ENCODE measurements at places on chromosomes 6 and 20.

DNA sequence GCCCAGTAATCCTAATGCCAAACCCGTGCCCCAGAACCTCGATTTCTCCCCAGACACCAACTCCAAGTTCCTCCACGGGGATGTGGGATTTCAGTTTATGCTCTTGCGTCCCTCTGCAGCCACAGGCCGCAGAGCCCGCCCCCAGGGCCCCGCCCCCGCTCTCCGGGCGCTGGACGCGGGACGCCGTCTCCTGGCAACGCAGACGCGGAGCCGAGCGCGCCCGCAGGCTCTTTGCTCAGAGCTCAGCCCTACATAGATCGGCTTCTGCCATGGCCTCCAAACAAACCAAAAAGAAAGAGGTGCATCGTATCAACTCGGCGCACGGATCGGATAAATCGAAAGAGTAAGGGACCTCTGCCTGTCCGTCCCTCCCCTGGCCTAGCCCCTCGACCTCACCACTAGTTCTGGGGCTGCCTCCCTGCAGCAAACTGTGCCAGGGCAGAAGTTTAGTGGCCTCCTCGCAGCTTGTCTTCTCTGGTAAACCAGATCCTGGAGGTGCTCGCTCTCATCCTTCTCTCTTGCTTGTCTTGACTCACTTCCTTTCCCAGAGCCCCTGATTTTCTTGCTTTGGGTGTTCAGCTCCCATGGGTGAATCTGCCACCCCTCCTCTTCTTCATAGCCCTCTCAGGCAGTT is at the start of gene ADGB:
ADGB (plus strand) TSS at position 201 of the 634 bp plus-strand sequence; CDS start at position 270, 69 bp downstream.
- peak; percentile 83 for DNase-seq

- DNase-seq: no peak
Observed at GRCh38 chr6:154319231-154319858, 37.3 kb downstream of the IPCEF1 start.

GRCh38 chr20:59571551-59572314 is 32.6 kb upstream of the PHACTR3 start:
- peak; percentile 90 for DNase-seq

DNA sequence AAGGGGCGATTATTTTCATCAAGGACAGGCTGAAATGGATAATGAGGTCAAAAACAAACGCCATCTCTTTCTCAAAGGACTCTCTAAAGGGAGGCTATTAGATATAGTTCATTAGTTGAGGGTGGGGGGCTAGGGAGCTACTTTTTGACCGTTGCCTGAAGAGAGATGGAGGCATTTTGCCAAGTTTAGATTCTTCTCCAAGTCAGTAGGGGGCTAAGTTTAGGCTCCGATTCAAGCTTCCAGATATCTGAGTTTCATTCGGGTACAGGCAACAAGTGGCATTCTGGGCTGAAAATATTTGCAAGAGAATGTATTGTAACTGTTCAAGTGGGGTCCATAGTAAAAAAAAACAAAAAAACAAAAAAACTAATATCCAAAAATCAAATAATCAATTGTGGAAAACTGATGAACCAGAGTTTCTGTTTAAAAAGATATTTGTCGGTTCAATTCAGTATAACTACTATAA is 43.4 kb upstream of the PIM1 start:
- no peak for DNase-seq

DNA sequence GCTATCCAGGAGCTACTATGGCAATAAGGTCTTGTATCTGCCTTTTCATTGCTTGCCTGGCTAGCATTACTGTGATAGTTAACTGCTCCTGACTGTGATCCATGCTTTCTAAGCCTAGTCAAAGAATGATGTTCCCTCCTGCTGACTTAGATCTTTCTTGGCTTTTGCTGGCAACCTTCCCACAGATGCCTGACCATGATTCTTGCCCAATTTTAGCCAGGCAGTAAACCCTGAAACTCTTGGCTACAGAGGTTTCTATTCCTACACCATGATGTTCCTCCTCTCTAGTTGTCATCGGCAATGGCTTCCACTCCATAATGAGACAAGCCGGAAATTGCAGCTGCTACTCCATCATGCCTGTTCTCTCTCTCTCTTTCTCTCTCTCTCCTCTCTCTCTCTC is 238.1 kb downstream of the HAO1 start:
- DNase-seq: no peak

DNA sequence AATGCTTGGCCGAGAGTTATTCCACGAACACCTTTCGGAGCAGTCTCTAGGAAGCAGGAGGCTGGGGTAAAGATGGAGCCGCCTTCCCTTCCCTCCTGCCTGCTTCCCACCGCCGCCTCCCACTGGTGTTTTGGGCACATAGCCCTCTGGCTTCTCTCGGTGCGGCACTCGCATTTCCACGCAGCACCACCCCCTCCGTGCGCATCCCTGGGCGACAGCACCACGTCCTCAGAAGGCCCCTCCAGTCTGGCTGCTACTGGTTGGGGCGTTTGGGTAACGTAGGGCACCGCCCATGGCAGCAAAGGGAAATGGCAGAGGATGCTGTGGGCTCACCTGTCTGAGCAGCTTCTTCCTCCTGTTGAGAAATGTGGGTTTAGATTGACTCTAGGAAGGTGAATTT is 2.4 kb downstream of the COL20A1 start:
- DNase-seq: no peak

- no peak for DNase-seq
Observed at GRCh38 chr6:162973151-162973872, 245.5 kb downstream of the PACRG start.

DNA sequence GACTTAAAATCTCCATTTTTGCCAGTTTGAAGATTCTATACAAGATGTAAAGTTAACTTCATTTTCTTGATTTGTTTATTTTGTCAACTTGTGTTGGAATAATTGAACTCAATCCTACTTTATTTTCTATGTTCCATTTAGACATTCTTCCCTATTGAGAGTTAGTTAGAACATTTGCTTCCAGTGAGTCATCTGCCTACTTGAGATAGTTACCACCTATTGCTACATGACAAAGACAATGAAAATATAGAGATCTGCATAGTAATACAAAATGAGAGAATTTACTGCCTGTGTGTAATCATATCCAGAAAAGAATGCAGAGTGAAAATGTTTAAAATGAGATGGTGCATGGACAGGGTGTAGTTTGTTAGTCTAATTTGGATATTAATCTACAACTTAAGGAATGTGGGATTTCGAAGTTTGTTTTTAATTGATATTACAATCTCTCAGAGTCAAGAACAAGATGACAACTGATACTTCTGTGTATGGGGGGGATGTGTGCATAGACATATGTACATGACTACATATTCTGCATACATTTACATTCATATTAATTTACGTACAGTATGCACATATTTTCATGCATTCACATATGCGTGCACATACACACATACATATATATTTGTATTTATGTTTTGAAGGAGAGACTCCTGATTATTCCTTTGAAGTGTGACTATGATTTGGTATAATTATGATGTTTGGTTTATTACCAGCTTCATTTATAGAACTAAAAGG is 420.1 kb downstream of the NKAIN2 start:
- no peak for DNase-seq

- no peak for DNase-seq
Observed at GRCh38 chr6:104349191-104349590, 510.5 kb downstream of the HACE1 start.

DNA sequence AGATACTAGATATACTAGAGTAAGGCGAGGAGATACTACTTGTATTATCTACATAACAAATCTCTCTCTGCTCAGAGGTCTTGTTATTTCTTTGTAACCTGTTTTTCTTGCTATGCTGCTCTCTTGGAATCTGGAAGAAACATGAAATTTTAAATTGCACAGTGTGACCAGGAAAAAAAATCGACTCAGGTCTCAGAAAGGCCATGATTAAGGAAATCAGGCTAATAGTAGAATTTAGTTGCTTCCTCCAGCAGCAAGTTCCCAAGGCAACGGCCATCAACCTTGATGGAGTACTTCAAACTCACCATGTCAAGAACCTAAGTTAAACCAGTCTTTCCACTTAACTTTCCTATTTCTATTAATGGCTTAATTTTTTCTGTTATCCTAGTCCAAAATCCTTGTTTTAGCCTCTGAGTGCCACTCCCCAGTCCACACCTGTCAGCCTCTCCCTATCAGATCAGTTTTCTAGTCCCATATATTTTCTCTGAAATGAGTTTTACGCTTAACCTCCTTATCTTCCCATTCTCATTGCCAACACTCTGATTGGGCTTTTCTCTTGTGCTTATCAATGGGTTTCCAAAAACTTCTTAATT is 87.7 kb upstream of the BEND3 start:
- no peak for DNase-seq

DNA sequence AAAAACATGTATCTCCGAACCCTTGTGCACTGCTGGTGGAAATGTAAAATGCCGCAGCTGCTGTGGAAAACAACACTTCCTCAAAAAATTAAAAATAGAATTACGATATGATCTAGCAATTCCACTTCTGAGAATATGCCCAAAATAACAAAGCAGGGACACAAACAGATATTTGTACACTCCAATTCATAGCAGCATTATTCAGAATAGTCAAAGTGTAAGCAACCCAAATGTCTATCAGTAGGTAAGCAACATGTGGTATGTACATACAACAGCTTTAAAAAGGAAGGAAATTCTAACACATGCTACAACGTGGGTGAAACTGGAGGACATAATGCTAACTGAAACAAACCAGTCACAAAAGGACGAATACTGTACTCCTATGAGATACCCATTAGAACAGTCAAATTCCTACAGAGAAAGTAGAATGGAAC is 5.7 kb upstream of the RAB5IF start:
- no peak for DNase-seq

DNA sequence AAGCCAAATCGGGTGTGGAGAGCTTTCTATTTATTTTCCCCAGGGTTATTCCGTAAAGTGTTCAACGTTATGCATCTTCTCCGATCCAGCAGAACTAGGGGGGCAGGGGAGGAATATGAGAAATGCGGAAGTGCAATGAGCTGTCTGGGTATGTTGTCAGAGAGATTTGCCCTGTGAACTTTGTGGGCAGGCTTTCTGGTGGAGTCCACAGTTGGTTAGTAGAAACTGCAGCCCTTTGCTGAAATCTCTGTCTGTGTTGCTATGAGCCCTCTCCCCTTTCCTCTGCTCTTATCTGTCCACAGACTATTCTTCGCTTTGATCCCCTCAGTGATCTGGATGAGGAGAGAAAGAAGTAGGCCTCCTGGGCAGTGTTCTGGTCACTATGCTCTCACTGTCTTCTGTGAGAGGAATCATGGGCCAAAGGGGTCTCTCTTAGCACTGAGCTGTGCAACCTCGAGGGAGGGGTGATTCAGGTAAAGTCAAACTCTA is 158.9 kb upstream of the FUT9 start:
- no peak for DNase-seq

DNA sequence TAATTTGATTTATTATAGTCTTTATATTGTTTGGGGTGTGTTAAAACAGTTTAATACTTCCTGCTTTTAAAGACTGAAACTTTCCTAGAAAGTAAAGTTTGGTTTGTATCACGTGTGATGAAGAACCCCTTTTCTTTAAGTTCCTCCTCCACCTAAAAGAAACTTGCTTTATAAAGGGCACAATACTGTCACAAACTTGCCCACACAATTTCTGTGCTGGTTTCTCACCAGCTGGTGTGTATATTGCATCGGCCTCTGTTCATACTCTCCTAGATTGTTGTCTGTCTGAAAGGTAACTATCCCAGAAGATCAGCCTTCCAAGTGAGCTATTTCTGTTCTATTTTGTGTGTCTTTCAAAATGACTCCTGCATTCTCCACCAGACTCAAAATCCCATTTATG is 46.9 kb downstream of the ANKRD6 start:
- no peak for DNase-seq

GRCh38 chr6:31636698-31637596 is 15.5 kb downstream of the BAG6 start:
- DNase-seq: no peak

DNA sequence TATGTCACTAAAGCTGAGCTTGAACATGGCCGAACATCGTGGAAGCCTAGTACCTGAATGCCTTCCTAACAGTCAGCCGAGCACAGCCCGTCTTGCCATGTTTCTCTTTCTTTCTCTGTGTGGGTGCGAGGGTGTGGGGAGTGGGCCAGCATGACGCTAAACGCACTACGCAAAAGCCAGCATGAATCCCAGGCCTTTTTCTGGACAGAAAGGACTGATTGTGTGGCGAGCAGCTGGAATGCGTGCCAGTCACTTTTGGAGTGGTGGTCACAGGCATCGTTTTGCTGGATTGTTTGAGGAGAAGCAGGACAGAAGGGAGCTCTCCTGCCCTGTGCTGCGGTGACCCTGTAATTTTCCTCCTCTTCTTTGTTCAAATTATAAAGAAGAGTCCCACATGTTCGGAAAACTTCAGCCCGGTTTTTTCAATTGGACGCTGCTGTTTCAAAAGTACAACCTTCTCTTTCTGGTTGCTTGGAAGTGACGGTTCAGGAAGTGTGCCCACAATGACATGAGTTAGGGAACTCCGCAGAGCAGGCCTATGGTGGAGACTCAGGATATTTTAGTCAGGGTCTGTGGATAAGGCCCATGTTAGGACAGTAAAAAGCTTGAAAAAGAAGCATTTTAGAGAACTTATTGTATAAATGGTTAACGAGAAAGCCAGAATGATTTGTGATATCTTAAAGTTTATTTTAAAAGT is 54.3 kb downstream of the PDE7B start:
- DNase-seq: no peak

GRCh38 chr6:41427642-41428335 is 92.4 kb downstream of the NCR2 start:
- peak; percentile 79 for DNase-seq

GRCh38 chr6:11276911-11277274 is 44.4 kb upstream of the NEDD9 start:
- DNase-seq: no peak

GRCh38 chr6:112939563-112939962 is 592.4 kb downstream of the RFPL4B start:
- DNase-seq: no peak

- DNase-seq: no peak
Observed at GRCh38 chr6:128521282-128521632, 858 bp upstream of the PTPRK start.

DNA sequence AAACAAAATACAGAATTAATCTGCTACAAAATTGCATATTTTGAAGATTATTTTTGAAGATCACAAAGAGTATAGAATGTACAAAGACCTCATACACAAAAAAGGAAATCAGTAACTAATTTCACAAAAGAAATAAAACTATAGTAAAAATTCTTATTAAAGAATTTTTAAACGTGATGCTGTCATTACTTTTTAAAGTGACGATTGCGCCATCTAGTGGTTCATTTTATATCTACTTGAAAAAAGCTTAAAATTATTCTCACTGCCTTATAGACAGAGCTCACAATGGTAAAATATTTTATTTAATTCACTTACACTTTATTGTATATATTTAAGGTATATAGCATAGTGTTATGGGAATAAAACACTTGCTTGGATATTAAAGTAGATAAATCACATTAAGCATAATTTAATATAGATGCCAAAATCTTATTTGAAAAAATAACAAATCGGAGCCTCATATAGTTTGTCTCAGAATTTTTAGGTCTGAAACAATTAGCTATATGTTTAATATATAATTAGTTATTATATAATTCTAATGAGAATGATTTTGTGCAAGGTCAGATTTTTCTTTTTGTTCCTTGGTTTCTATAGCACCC is 128.8 kb downstream of the PHF3 start:
- DNase-seq: no peak

- DNase-seq: no peak
Observed at GRCh38 chr6:6515691-6516607, 72.6 kb upstream of the LY86 start.

GRCh38 chr6:45327956-45328522 is at the start of gene RUNX2:
TSS of gene RUNX2 (plus strand) at chr6:45328330. CDS start at chr6:45328727, 397 bp downstream.
- DNase-seq: peak; percentile 7

- DNase-seq: no peak
Observed at GRCh38 chr6:167119670-167120582, 3.0 kb upstream of the CCR6 start.
